ENCODE measurements at places on chromosomes 11 and 22.

DNA sequence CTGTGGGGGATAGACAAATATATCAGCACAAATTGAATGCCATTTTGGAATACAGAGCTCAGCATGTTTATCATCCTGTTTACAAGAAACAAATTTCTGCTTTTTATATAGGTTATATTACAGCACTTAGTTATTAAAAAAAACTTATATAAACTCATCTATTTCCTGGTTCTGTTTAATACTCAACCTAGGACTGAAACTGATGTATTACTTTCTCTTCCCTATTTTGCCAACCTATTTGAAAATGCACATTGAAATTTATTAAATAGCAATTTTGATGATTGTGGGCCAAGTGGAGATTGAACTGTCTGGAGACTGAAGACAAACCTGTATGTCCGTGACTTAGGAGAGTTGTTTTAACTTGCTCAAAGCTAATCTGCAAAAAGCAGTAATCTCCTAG lies 288.3 kb upstream of the ANO3 start:
- no peaks in the 10 kb centered on the region for H3K27me3 ChIP-seq
- no peak for DNase-seq
- H3K27ac ChIP-seq, result no peak overlapping the region
- no peak overlapping the region for H3K4me3 ChIP-seq
- no peaks in the 10 kb centered on the region for H3K36me3 ChIP-seq

GRCh38 chr22:42967005-42967404 lies 47.9 kb downstream of the PACSIN2 start:
- H3K27me3 ChIP-seq, result no peaks in the 10 kb centered on the region
- peak overlapping the region; percentile 31 for H3K27ac ChIP-seq
- H3K36me3 ChIP-seq, result peaks cover 32% of the 10 kb centered on the region
- no peak overlapping the region for H3K4me3 ChIP-seq

GRCh38 chr11:80505771-80506170 lies 1064.9 kb upstream of the TENM4 start:
- H3K4me1 ChIP-seq, result no peaks in the 10 kb centered on the region
- H3K36me3 ChIP-seq, result no peaks in the 10 kb centered on the region
- no peak overlapping the region for H3K4me3 ChIP-seq
- DNase-seq, result no peak
- H3K27ac ChIP-seq, result no peak overlapping the region

DNA sequence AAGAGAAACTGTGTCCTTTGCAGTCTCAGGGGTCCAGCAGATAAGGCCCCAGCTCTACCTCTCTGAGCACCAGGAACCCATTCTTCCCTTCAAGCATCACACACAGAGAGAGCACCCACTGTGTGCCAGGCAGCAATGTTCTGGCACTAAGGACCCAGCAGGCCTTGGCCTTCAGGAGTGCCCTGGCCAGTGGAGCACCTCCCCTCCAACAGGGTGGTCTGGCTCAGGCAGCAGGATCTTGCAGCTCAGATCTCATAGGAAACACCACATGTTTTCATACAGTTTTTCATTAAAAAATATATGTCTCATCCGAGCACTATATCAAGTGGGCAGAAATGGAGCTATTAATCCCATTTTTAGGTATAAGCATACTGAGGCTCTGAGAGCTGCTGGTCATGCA lies 410.6 kb downstream of the SOX6 start:
- no peaks in the 10 kb centered on the region for H3K36me3 ChIP-seq
- DNase-seq, result no peak
- no peak overlapping the region for H3K4me3 ChIP-seq
- no peaks in the 10 kb centered on the region for H3K4me1 ChIP-seq

DNA sequence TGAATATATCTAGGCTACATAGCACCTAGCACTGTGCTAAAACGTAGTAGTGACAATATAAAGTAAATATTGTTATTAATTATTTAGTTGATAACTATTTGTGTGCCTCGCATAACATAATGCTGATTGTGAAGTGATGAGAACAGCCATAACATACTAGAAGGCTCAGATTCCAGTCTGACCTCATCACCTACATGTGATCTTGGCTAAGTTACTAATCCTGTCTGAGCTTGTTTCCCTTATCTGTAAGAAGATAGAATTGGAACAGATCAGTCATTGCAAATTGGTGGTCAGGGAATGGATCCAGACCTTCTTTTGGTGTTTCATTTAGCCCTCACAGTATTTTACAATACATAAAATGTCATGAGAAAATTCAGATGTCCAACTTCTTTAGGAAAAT lies 103.4 kb upstream of the SEZ6L start:
- H3K36me3 ChIP-seq, result no peaks in the 10 kb centered on the region
- H3K27me3 ChIP-seq, result peaks cover 22% of the 10 kb centered on the region
- no peak overlapping the region for H3K4me3 ChIP-seq
- H3K27ac ChIP-seq, result no peak overlapping the region
- H3K4me1 ChIP-seq, result no peaks in the 10 kb centered on the region

Measured in activated B cell treated with CpG ODN at 0.5 μM for 24 hours (primary cell).